ENCODE measurements at places on chromosomes 1 and 21.

DNA sequence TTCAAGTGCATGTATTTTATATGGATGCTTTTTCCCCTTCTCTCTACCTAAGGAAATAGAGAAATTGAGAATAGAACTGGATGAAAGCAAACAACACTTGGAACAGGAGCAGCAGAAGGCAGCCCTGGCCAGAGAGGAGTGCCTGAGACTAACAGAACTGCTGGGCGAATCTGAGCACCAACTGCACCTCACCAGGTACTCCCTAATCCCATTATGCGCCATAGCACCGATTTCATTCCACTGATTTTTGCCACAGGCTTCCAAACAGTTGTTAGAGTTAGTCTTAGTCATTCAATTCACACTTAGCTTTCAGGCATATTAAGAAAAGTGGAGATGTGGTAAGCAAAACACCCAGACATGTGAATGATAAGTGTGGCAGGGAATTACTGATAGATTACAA lies 122.8 kb downstream of the SDCCAG8 start:
- DNase-seq, result no peak

GRCh38 chr1:6859415-6860343 lies 74.4 kb downstream of the CAMTA1 start:
- no peak for DNase-seq

GRCh38 chr1:147236959-147237791 lies 5.3 kb upstream of the CHD1L start:
- DNase-seq, result no peak

- no peak for DNase-seq
Observed at GRCh38 chr1:111101854-111102642, 37.8 kb downstream of the DRAM2 start.

GRCh38 chr1:13901597-13901996 lies 201.6 kb downstream of the PRDM2 start:
- no peak for DNase-seq

- no peak for DNase-seq
Observed at GRCh38 chr1:78627321-78627720, 7.1 kb downstream of the IFI44L start.

DNA sequence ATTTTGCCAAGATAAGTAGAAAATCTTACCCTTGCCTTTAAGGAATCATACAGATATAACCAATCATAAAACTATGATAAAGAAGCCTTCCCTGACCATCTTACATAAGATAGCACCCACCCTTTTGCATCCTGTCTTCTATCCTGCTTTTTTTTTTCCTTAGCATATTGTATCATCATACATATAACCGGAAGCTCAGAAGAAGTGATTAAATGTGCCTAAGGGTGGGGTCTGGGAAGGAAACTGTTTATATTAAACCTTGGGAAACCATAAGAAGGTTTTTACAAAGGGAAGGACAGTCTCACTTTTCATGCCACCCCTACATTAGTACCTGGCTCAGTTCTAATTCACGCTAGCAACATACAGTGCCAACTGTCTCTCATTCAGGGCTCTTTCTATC lies 66.8 kb downstream of the LUZP1 start:
- no peak for DNase-seq

- no peak for DNase-seq
Observed at GRCh38 chr1:177976596-177976995, 6.7 kb upstream of the SEC16B start.

DNA sequence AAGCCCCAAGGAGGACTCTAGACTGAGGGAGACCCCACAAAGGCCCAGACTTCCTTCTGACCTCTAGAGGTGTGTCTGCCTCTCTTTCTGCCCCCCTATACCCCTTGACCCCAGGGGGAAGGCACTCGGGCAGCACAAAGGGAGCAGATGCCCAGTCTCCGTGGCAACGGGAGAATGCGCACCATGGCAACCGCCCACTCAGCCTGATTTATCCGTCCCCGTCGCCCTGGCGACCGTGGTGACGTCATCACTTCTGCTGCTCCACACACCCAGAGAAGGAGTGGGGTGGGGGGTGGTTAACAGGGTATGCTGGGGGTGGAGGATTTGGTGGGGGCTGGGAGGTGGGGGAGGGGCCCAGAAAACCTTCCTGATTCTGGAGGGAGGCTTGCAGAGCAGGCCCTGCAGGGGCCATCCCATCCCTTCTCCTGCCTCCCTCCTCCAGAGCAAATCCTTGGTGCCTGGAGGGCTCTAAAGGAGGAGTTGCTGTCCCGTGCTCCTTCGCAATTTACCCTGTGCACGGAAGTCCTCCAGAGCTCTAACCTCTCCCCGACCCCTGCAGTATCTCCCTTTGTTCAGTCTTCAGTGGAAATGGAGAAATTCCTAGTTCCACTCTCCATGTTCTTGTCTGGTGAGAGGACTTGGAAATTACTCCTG lies 6.3 kb downstream of the CELF3 start:
- DNase-seq, result no peak

GRCh38 chr1:3000671-3001470 lies 20.4 kb upstream of the ACTRT2 start:
- no peak for DNase-seq

- DNase-seq, result no peak
Observed at GRCh38 chr21:27476696-27477095, 509.8 kb upstream of the ADAMTS5 start.

- DNase-seq, result no peak
Observed at GRCh38 chr1:88552226-88552625, 131.8 kb upstream of the PKN2 start.

DNA sequence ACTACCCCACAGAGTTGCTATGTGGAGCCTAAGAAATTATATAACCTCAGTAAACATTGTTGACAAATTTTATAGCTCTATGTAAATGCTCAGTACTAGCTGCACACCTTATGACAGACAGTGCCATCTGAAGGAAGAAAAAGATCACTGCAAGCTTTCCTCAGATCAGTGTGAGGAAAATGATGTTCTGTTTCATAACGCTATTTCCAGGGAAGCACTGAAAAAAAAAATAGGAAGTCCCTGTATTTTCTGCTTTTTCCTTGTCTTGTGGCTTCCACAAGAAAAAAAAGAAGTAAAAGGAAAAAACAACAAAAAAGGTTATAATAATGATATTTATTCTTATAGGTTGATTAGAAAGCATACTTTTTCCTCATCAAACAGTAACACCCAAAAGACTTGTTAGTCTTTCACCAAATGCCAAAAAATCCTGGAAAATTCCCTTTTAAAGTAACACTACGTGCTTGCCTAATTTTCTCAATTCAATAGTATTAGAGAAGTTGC lies 23.2 kb downstream of the LYST start:
- no peak for DNase-seq

- no peak for DNase-seq
Observed at GRCh38 chr1:44059212-44059611, 27.9 kb upstream of the SLC6A9 start.

GRCh38 chr1:236524895-236525184 lies 1.1 kb downstream of the LGALS8 start:
- DNase-seq, result no peak

GRCh38 chr1:15848143-15848928 lies 829 bp downstream of the SPEN start:
- DNase-seq, result no peak

GRCh38 chr1:36638268-36638667 lies 155.6 kb upstream of the CSF3R start:
- no peak for DNase-seq

DNA sequence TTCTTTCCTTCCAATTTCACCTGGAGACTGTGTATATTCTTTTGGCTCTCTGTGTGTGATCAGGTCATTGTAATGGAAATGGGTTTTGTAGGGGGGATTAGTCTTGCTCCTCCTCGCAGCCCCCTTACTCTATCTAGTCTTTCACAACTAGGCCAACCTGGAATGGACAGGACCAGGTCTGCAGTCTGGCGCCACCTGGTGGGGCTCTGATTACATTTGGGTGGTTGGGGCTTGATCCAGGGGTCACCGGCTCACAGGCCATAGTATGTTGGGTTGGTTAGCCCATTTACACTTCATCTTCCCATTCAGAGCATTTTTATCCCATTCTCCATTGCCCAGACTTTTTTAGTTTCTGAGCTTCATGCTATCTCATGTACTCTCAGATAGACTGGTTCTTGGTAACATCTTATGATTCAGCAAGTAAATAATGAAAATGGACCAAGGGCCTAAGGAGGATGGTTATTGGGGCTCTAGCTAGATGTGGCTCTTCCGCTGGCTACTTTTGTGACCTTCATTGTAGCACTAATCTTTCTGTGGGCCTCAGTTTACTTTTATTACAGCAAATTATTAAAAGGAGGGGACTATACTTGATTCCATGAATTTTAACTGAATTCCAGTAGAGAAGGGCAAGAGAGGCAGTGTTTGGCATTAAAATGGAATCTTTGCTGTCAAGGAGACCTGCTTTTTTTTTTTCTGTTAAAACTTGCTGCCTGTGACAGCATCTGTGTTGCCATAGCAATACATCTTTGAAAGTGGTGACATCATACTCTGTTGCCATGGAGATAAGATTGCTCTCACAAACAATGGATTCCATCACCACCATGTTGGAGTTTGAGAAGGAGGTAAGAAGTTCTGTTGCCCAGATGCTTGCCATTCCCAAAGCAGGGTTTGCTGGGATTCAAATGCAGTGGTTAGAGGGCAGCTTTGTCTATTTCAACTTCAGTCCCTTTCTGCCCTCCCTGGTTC lies 150.1 kb downstream of the PLXNA2 start:
- DNase-seq, result peak; percentile 51

GRCh38 chr21:32562426-32562825 lies 22.9 kb downstream of the TCP10L start:
- DNase-seq, result no peak

DNA sequence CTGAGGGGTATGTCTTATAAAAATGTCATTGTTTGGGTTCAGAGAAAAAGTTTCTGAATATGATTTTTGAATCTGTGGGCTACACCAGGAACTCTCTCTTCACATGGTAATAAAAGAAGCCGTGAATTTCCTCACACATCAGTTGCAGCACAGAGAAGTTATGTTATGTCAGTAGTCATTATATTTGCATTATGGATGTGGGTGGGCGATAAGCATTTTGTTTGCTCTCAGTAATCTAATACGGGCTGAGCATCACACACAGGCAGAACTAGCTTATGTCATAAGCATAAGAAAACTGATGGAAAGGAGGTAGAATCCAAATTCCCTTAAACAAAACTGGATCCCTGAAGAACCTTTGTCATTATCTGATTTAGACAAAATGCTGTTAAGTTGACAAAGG lies 70.8 kb downstream of the PRDM2 start:
- no peak for DNase-seq

DNA sequence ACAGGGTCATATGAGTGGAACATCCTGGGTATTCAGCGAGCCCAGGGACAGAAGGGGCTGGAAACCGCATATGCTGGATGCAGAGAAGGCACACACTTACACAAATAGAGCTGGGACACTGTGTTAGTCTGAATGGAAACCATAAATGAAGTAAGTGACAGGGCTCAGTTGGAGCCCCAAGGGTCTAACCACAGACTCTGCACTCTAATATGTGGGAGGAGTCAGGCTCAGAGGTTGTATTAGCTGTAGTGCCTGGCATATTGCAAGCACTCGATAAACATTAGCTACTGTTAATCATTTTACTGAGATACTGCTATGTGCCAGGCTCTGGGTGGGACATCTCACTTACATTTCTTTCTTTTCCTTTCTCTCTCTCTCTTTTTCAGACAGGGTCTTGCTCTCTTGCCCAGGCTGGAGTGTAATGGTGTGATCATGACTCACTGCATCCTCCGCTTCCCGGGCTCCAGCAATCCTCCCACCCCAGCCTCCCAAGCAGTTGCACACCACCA lies 6.5 kb upstream of the OLIG1 start:
- no peak for DNase-seq

- DNase-seq, result no peak
Observed at GRCh38 chr1:95281781-95282517, 47.9 kb downstream of the RWDD3 start.

DNA sequence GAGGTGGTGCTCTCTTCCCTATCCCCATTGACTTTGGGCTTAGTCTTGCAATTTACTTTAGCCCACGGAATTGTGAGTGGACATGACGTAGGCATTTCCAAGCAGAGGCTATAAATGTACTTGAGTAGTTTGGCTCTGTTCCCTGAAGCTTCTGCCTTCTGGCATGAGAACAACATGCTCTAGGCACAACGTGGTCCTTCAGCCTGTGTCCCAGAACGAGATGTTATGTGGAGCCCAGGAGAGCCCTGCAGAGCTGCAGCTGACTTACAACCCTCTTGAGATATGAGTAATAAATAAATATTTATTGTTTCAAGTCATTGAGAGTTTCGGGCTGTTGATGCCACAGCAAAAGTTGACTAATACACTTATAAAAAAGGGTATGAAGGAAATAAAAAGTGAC lies 105.2 kb upstream of the HMGB4 start:
- DNase-seq, result no peak

GRCh38 chr1:192232817-192233417 lies 74.7 kb downstream of the RGS18 start:
- DNase-seq, result no peak

DNA sequence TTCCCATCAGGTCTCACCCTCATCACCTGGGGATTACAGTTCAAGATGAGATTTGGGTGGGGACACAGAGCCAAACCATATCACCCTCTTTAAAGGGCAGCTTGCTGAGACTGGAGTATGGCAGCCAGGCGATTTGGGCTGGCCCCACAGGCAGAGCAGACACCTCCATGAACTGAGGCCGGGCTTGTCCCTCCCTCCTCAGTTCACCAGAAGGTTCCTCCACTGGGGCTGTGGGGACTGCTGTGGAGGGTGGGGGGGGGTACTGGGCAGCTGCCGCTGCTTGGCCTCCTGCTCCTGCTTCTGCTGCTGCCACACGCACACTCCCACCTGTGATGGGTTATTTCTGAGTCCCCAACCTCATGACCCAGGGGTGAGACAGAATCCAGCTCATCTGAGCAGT lies 53.9 kb upstream of the PDE9A start:
- DNase-seq, result no peak

GRCh38 chr1:32652244-32652962 lies 1.4 kb downstream of the RBBP4 start:
- no peak for DNase-seq

DNA sequence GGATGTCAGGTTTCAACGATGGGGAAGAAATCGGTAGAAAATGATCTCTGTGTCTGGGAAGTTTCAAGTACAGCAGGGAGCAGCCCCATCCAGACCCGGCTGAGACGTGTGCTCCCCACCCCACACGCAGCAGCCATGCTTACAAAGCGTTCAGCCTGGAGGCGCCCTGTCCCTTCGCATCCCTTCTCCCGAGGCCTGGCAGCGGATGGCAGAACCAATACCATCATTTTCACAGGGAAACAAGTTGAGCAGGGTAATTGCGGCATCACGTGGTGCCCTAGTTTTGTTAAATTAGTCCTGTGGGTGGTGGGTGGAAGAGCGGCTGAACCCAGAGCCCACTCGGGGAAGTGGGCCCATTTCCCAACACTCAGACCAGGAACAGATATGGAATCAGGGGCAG lies 23.9 kb downstream of the KCNAB2 start:
- no peak for DNase-seq

GRCh38 chr1:7127322-7128075 lies 342.2 kb downstream of the CAMTA1 start:
- no peak for DNase-seq

- no peak for DNase-seq
Observed at GRCh38 chr1:172292840-172293239, 127.6 kb upstream of the C1orf105 start.
